AG09319 (cell line): ENCODE measurements at places on chromosomes 4 and X.

DNA sequence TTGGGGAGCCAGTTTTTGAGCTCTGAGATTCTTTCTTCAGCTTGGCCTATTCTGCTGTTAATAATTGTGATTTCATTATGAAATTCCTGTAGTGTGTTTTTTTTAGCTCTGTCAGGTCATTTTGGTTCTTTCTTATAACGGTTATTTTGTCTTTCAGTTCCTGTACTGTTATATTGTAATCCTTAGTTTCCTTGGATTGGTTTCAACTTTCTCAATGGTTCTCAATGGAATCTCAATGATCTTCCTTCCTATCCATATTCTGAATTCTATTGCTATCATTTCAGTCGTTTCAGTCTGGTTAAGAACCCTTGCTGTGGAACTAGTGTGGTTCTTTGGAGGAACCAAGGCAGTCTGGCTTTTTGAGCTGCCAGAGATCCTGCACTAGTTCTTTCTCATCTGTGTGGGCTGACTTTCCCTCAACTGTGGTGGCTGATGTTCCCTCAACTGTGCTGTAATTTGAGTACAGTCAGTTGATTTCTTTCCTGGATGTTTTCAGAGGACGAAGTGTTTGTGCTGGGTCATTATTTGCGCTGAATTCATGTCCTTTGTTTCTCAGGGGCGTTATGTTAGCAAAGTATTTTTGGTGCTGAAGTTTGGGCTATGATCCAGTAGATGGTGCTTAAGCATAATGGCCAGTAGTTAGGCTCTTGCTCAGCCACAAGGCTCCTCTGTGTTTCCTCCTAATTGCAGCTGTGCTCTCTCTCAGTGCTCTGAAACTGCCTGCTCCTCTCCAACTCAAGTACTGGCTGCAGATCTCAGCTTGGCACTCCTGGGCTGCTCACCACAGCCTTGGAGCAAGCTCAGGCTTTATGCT lies 27.5 kb downstream of the ENPEP start:
- no peak for DNase-seq

DNA sequence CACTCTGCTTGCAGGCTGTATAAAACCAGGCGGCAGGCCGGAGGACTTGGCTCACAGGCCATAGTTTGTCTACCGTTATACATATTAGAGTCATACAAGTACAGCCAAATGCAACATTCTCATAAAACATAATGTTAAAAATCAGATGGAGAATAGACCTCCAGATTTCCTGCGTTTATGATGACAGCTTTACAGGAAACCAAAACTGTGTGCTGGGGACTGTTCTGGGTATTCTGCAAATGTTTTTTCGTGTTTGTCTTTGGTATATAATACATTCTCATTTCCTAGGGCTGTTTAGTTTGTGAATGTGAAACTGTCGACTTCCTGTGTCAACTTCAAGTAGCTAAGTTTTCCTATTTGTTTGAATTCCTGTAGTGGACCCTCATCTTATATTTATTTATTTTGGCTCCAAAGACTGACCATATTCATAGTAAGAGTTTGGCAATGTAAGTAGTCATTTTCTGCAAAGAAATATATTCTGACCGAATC lies 79.5 kb upstream of the FAM9C start:
- DNase-seq = no peak

- DNase-seq = no peak
Measured at GRCh38 chr4:168755598-168756477, 254.2 kb downstream of the CBR4 start.

DNA sequence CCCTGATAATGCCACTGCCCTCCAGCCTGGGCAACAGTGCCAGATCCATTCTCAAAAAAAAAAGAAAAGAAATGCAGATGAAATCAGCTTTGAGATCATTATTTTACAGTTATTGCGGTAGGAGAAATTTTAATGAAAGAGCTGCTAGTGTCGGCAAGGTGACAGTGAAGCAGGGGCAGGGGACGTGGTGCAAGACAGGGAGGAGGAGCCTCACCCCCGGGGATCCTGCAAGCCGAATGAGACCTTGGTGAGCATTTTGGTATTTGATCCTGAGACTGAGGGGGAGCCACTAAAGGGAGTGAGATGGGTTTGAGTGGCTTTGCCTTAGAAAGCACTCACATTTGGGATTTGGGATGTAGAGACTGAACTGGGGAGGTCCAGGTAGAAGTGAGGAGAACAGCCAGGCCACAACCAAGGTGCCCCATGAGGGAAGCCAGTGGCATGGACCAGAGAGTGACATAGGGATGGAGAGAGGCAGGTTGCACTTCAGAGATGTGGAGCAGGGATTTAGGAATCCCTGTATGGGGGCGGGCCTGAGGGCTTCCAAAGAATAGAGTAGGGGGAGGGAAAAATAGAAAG lies 23.6 kb downstream of the RBM10 start:
- no peak for DNase-seq

DNA sequence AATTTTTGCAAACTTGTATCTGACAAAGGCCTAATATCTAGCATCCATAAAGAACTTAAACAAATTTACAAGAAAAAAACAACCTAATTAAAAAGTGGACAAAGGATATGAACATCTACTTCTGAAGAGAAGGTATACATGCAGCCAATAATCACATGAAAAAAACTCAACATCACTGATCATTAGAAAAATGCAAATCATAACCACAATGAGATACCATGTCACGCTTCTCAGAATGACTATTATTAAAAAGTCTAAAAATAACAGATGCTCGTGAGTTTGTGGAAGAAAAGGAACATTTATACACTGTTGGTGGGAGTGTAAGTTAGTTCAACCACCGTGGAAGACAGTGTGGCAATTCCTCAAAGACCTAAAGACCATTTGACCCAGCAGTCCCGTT lies 24.0 kb downstream of the CEP44 start:
- no peak for DNase-seq

DNA sequence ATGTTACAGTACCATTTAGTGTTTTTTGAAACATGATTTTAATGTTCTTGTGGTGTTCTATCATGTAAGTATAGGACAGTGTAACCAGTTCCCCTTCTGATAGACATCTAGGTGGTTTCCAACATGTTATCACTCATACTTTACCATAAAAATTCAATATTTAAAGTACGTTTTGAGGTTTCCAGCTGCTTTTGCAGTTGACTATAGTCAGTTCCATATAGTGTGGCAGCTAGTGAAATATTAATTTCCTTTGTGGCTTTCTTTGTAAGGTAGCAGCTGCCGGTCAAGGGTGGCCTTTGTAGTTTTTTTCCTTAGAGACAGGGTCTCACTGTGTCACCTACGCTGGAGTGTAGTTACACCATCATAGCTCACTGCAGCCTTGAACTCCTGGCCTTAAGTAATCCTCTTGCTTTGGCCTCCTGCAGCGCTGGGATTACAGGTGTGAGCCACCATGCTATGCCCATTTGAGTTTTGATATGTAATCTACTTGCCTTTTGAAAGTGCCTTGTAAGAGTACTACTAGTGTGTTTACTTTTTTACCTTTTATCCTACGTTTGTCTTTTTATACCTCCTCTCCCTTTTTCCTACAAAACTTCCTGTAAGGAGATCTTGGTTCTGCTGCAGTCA lies 63.0 kb downstream of the ARHGAP10 start:
- DNase-seq = no peak

DNA sequence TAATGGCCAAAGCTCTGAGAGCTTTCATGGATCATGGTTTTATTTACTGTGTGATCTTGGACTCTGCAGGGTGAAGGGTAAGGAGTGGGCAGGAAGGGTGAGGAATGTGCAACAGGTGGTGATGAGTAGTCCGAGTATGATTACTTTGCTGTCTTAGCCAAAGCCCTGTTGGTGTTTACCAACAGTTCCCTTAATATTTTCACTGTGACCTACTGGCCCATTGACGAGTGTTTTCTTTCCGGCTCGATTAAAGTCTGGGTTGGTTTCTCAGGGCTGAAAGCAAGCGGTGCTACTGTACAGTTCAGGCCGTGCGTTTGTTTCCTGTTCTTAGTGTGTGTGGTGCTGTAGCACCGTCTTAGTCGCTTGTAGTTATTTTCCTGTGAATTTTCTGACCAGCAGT lies 2.6 kb downstream of the ARHGAP24 start:
- no peak for DNase-seq

- no peak for DNase-seq
Measured at GRCh38 chr4:123170843-123171242, 225.8 kb upstream of the SPRY1 start.

DNA sequence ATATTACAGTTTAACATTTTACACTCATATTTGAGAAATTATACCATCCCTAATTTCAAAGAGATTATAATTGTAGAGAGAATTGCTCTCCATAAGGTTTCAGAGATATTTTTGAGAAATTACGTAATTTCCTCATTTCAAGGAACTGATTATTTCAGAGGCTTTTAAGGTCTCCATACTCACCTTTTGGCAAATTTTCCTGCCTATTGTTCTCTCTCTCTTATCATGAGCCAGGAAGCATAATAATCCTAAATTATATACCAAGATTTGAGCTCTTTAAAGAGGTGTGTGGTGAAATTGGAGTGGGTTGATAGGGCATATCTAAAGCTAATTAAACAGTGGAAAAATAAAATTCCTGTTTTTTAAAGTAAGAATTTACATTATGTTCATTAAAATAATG lies 248.9 kb upstream of the FTHL17 start:
- DNase-seq = no peak

DNA sequence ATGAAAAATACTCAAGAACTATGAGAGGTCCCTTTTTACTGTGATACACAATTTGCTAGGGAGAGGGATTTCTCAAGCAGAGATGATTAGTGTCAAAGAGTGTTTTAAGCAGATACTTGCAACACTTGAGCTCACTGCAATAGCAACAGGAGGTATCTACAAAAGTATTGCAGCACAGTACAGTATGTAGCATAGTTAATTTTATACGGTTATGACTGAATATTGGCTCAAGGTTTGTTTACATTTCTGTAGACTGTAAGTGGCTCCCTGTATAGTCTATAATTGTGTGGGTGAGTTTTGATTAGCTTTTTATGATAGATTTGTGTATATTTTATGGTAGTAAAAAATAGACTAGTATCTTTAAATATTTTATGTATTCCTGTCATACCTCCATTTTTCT lies 1177.2 kb downstream of the TECRL start:
- DNase-seq = no peak
